ENCODE measurements at places on chromosomes 7 and 10. TPM values are rescaled to one million over a fixed set of nuclear protein-coding genes. Genes with fewer than 3 reads are reported as not detected.

GRCh38 chr7:142883145-142883544 is 2.4 kb downstream of the TRPV6 start:
- DNase-seq = peak; percentile 2
- no peak overlapping the region for H3K27ac ChIP-seq
- no peaks in the 10 kb centered on the region for H3K27me3 ChIP-seq
- H3K4me1 ChIP-seq = no peaks in the 10 kb centered on the region
- no peaks in the 10 kb centered on the region for H3K36me3 ChIP-seq

DNA sequence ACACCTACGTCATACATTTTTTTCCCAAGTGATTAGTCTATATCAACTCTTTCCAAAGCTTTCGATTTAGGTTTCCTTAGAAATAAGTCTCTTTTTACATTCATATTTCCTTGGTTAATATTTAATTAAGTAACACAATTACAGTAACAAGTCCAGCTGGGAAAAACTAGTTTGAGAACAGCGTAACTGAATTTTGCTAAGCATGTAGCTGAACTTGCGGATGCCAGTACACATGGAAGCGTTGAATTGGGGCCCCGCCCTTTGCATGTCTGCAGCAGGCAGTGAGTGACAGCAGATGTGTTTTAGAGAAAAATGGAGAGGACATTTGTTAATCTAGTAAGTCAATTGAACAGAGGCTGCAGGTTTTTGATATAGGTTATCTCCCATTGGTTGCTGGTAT is 72.5 kb downstream of the TAF3 start:
- H3K36me3 ChIP-seq = no peaks in the 10 kb centered on the region
- no peak overlapping the region for H3K27ac ChIP-seq
- no peaks in the 10 kb centered on the region for H3K27me3 ChIP-seq
- DNase-seq = no peak
- H3K4me3 ChIP-seq = no peak overlapping the region

- no peaks in the 10 kb centered on the region for H3K27me3 ChIP-seq
- DNase-seq = peak; percentile 60
- H3K4me3 ChIP-seq = no peak overlapping the region
- H3K36me3 ChIP-seq = no peaks in the 10 kb centered on the region
These were observed 24.5 kb upstream of the EEPD1 start for GRCh38 chr7:36128448-36129047.

Gene SCIN
- 4.7 TPM for total RNA-seq

DNA sequence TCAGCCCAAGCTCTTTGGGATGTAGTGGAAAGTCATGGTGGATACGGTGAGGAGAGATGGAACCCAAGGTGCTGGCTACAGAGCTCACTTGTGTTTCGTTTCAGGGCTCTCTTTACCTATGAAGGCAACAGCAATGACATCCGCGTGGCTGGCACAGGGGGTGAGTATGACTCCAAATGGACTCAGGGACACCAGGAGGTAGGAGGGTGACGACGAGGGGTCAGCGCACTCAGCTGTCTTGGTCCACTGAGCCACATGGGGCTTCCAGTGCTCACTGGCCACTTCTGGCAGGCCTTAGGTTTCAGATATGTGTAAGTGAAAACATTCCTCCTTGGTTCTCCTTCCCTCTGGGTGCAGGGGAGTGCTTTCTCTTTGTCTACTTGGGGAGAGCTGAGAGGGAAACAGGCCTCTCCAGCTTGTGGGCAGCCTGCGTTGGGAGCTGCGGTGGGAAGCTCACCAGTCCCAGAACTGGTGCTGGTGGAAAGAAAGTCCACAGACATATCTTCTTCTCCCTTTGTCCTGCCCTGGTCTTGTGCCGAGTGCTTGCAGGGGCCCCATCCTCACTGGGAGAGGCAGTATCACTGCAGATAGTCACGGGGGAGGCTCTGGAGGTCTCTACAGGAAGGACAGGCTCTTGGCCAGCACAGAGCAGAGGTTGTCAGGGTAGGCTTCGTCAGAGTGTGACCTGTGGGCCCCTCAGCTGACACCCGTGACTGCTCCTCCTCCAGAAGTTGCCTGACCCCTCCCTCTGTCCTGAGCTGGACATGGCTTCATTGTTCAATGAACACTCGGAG is 5.8 kb downstream of the DBNL start:
- no peaks in the 10 kb centered on the region for H3K27me3 ChIP-seq
- no peak for DNase-seq
- peaks cover 5% of the 10 kb centered on the region for H3K4me1 ChIP-seq
- no peak overlapping the region for H3K4me3 ChIP-seq

- no peaks in the 10 kb centered on the region for H3K4me1 ChIP-seq
- DNase-seq = no peak
- H3K27me3 ChIP-seq = no peaks in the 10 kb centered on the region
These were observed 87.5 kb upstream of the AOAH start for GRCh38 chr7:36811807-36812206.

GRCh38 chr10:64334084-64334483 is 812.9 kb downstream of the REEP3 start:
- no peak overlapping the region for H3K27ac ChIP-seq
- no peaks in the 10 kb centered on the region for H3K36me3 ChIP-seq
- H3K4me3 ChIP-seq = no peak overlapping the region

GRCh38 chr10:114304571-114305421 is 65.7 kb downstream of the VWA2 start:
- no peaks in the 10 kb centered on the region for H3K27me3 ChIP-seq
- no peaks in the 10 kb centered on the region for H3K36me3 ChIP-seq
- DNase-seq = peak; percentile 30
- H3K4me3 ChIP-seq = no peak overlapping the region
- H3K27ac ChIP-seq = no peak overlapping the region
- H3K4me1 ChIP-seq = peaks cover 10% of the 10 kb centered on the region

Gene FOXP2
- total RNA-seq = 5.9 TPM

DNA sequence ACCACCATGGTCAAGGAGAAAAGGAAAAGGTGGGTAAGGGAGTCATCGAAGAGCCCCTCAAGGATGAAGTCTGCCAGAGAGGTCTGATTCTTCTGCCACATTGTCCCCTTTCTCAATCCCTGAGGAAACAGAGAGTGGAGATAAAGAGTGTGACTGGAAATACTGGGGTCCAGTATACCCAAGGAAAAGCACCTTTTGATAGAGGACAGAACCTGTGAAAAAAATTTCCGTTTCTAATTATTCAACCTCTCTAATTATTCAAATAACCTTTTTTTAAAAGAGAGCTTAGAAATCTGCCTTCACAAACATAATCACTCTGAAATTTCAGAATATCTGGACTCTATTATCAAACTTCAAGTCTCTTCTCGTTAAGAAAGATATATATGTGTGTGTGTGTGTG is at the start of gene OR2AE1:
Gene OR2AE1, minus strand, starts transcription at position 101 of the 400 bp plus-strand sequence. Its CDS starts 0 bp downstream, at position 101.
- no peaks in the 10 kb centered on the region for H3K36me3 ChIP-seq
- no peak within 1 kb of the TSS for H3K4me3 ChIP-seq
- no peak for DNase-seq
- H3K4me1 ChIP-seq = no peaks in the 10 kb centered on the region
- no peaks in the 10 kb centered on the region for H3K27me3 ChIP-seq
- no peak within 1 kb of the TSS for H3K27ac ChIP-seq

DNA sequence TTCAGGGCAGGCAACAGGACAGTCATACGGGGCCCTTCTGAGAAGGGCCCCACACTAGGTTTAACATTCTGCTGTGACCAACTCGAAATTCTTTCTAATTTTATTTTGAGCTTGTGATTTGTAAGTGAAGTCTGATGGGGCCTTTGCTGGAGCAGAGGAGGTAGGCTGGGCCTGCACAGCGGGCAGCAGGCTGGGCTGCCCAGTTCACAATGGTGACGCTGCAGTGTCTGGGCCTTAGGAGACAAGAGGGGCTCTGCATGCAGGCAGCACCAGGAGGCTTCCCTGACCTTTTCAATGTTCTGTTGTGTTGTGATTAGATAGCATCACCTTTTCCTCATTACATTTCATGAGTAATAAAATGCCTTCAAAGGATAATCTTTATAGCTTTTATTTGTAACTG is 175.1 kb downstream of the CXCL12 start:
- H3K27me3 ChIP-seq = no peaks in the 10 kb centered on the region
- DNase-seq = no peak
- no peaks in the 10 kb centered on the region for H3K36me3 ChIP-seq
- H3K4me1 ChIP-seq = peaks cover 19% of the 10 kb centered on the region

Gene PSMA2
- 50.9 TPM for total RNA-seq

GRCh38 chr7:156527458-156527890 is 113.1 kb upstream of the RNF32 start:
- no peak overlapping the region for H3K27ac ChIP-seq
- DNase-seq = no peak
- no peaks in the 10 kb centered on the region for H3K27me3 ChIP-seq
- no peaks in the 10 kb centered on the region for H3K4me1 ChIP-seq
- H3K36me3 ChIP-seq = no peaks in the 10 kb centered on the region
- H3K4me3 ChIP-seq = no peak overlapping the region

Gene CFAP46
- total RNA-seq = 67.6 TPM

GRCh38 chr10:106714734-106715555 is 449.6 kb downstream of the SORCS1 start:
- no peaks in the 10 kb centered on the region for H3K27me3 ChIP-seq
- DNase-seq = no peak
- H3K27ac ChIP-seq = no peak overlapping the region

DNA sequence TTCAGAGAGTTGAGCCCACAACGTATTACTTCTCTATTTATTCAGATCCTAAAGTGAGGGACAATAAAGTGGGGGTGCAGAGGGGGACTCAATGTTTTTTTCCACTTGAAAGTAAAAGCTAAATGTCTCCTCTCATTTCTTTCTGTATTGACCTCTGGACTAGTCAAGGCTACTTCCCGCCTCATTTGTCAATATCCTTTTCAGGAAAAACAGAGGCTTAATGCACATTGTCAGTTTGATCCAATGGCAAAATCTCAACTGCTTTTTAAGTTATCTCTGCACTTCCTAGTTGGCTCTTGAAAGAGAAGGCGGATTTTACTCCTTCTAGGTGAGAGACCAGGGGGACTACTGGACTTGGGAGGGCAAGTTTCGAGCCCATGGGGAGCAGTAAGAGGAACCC is 56.4 kb downstream of the HIPK2 start:
- no peak overlapping the region for H3K4me3 ChIP-seq
- no peaks in the 10 kb centered on the region for H3K4me1 ChIP-seq
- no peak for DNase-seq
- H3K27ac ChIP-seq = no peak overlapping the region

GRCh38 chr7:68840991-68841390 is 757.3 kb upstream of the AUTS2 start:
- no peaks in the 10 kb centered on the region for H3K27me3 ChIP-seq
- H3K4me3 ChIP-seq = no peak overlapping the region
- DNase-seq = no peak
- H3K27ac ChIP-seq = no peak overlapping the region

DNA sequence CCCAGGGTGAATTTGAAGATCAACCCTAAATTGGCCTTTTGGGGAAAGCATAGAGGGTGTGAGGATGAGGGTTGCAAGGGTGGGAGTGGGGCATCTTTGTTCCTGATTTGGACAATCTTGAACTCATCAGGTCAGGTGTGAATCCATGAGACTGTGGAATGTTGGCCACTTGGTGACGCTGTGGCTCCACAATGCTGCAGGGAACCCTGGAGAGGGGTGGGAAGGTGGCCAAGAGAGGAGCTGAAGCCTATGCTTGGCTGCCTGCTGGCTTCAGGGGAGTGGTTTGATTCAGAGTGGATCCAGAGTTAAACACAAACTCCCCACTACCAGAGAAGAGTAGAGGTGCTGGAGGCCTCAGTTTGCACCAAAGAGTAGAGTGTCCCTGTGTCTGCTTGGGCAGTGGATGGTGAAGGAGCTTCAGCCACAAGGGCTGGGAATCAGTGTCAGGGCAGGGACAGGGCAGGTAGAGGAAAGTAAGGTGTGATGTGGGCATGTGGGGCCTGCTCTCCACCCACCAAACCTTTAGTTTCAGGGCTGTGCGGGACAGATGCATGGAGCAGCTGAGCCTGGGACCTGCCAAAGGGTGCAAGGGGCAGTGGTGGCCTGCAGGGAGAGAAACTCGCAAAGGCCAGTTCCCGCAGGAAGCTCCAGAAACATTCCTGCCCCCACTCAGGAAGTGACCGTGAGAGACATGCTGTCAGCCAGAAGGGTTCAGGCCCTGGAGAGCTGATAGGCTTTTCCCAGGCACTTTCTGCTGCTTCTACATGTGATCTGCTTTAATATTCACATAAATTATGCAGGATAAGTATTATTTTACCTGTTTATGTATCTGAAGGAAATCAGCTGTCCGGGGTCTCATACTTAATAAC is 81.0 kb upstream of the PRSS58 start:
- H3K27me3 ChIP-seq = no peaks in the 10 kb centered on the region
- no peak overlapping the region for H3K4me3 ChIP-seq
- peak; percentile 79 for DNase-seq
- H3K27ac ChIP-seq = no peak overlapping the region

GRCh38 chr7:43888993-43889945 is 17.1 kb downstream of the URGCP start:
- DNase-seq = no peak
- H3K4me3 ChIP-seq = no peak overlapping the region
- no peaks in the 10 kb centered on the region for H3K36me3 ChIP-seq
- H3K4me1 ChIP-seq = no peaks in the 10 kb centered on the region
- H3K27ac ChIP-seq = no peak overlapping the region
- H3K27me3 ChIP-seq = no peaks in the 10 kb centered on the region

- H3K4me1 ChIP-seq = no peaks in the 10 kb centered on the region
- no peak overlapping the region for H3K27ac ChIP-seq
- no peak overlapping the region for H3K4me3 ChIP-seq
- H3K36me3 ChIP-seq = no peaks in the 10 kb centered on the region
- H3K27me3 ChIP-seq = no peaks in the 10 kb centered on the region
These were observed 92.3 kb downstream of the VTI1A start for GRCh38 chr10:112539340-112539739.

Data from testis (tissue), 5 donors.